Fibroblast of lung (primary cell): ENCODE measurements at places on chromosomes 4 and X. TPM values are rescaled to one million over a fixed set of nuclear protein-coding genes. Genes with fewer than 3 reads are reported as not detected.

GRCh38 chr4:136392576-136392975 is 1139.7 kb downstream of the PCDH18 start:
- H3K27me3 ChIP-seq: no peaks in the 10 kb centered on the region
- H3K36me3 ChIP-seq: no peaks in the 10 kb centered on the region
- H3K4me3 ChIP-seq: no peak overlapping the region
- no peak overlapping the region for H3K27ac ChIP-seq
- no peaks in the 10 kb centered on the region for H3K4me1 ChIP-seq

DNA sequence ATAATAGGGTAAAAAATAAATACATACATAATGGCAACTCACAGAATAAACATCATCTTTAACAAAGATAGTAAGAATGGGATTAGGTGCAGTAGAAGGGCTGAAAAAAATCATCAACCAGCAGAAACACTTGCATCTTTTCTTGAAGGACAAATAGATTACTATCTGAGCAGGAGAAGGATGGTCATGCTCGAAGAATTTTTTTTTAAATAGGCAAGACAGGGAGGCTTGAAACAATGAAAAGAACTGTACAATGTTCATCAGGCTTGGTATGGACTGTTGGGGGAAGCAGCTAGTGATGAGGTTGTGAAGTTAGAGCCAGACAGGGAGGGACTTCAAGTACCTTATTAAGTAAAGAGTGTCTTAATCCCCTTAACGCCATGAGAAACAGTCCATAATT is 167.4 kb upstream of the LDB2 start:
- H3K27ac ChIP-seq: peak overlapping the region; percentile 60
- no peak for DNase-seq
- peaks cover 30% of the 10 kb centered on the region for H3K4me1 ChIP-seq
- H3K27me3 ChIP-seq: no peaks in the 10 kb centered on the region
- no peak overlapping the region for H3K4me3 ChIP-seq

GRCh38 chrX:1368385-1368698 is 23.6 kb downstream of the SLC25A6 start:
- H3K27me3 ChIP-seq: no peaks in the 10 kb centered on the region
- H3K4me3 ChIP-seq: no peak overlapping the region
- H3K27ac ChIP-seq: no peak overlapping the region
- H3K36me3 ChIP-seq: no peaks in the 10 kb centered on the region
- no peak for DNase-seq

The CDX4 gene
- polyA plus RNA-seq: not detected in 2 replicates

GRCh38 chrX:109966246-109966645 is 36.7 kb upstream of the TMEM164 start:
- no peak overlapping the region for H3K4me3 ChIP-seq
- H3K36me3 ChIP-seq: no peaks in the 10 kb centered on the region
- no peak overlapping the region for H3K27ac ChIP-seq
- H3K27me3 ChIP-seq: no peaks in the 10 kb centered on the region
- peak; percentile 24 for DNase-seq
- no peaks in the 10 kb centered on the region for H3K4me1 ChIP-seq

DNA sequence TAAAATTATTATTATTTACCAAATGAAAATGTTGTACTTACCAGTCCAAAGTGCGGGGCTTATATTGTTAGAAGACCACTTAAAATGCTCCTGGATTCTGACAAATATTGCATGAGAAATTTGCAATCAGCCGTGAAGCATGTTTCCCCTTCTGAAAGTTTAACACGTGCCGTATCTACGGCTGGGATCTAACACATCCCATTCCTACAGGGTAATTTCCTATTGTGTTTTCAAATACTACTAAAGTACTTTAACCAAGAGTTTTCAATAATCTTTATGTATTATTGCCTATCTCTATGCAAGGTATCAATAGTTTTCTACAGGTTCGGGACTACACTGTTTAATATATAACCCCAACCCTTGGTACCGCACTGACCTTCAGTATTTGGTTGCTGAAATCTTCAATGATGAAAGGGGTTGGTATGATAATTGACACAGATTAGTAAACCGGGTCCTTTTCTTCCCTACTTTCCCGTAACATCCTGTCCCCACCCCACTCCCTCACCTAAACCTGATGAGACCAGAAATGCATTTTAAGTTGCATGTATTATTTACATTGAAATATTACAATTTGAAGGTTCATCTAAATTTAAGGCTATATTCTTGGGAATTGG is 795 bp upstream of the BRWD3 start:
- H3K4me1 ChIP-seq: no peaks in the 10 kb centered on the region
- no peaks in the 10 kb centered on the region for H3K36me3 ChIP-seq
- peak overlapping the region; percentile 57 for H3K4me3 ChIP-seq
- peak; percentile 8 for DNase-seq
- peak overlapping the region; percentile 48 for H3K27ac ChIP-seq
- H3K27me3 ChIP-seq: no peaks in the 10 kb centered on the region

- no peak overlapping the region for H3K4me3 ChIP-seq
- H3K36me3 ChIP-seq: no peaks in the 10 kb centered on the region
- H3K27me3 ChIP-seq: no peaks in the 10 kb centered on the region
- no peak overlapping the region for H3K27ac ChIP-seq
- no peak for DNase-seq
These were observed 4.7 kb downstream of the BLTP1 start for GRCh38 chr4:122156819-122157218.

DNA sequence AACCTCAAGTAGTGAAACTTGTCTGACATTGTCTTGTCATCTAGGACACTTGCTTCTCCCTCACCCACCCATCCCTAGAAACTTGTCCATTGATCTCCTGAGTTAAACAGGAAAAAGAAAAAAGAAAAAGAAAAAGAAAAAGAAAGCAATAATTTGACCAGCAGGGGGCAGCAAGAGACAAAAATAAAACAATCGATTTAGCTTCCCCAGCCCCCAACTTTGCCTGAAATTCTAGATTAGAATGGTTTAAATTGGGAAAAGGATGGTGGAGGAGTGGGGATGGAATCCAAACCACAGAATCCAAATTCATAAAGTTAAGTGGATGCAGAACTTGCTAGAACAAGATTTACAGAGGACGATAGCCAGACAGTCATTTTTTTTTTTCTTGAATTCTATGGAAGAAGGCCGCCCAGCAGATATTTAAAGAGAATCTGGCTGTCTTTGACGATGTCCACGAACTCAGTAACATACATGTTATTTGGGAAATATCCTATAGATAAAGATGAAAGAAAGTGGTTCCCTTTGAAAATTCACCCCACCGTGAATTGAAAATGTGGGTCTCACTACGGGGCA is 282.9 kb downstream of the USP46 start:
- DNase-seq: peak; percentile 39
- H3K36me3 ChIP-seq: no peaks in the 10 kb centered on the region
- H3K27me3 ChIP-seq: no peaks in the 10 kb centered on the region
- H3K4me1 ChIP-seq: no peaks in the 10 kb centered on the region
- no peak overlapping the region for H3K4me3 ChIP-seq

DNA sequence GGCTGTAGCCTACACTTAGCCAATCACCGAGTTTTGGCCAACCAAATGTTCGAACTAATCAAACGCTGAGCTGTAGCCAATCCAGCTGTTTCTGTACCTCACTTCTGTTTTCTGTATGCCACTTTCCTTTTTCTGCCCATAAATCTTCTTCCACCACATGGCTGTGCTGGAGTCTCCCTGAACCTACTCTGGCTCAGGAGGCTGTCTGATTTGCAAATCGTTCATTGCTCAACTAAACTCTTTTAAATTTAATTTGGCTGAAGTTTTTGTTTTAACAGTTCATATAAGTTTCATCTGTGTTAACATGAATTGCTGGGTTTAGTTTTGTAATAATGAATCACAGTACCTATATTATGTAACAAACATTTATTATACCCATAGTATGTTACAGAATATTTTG is 160.7 kb upstream of the PCDH7 start:
- no peak overlapping the region for H3K4me3 ChIP-seq
- H3K36me3 ChIP-seq: no peaks in the 10 kb centered on the region

DNA sequence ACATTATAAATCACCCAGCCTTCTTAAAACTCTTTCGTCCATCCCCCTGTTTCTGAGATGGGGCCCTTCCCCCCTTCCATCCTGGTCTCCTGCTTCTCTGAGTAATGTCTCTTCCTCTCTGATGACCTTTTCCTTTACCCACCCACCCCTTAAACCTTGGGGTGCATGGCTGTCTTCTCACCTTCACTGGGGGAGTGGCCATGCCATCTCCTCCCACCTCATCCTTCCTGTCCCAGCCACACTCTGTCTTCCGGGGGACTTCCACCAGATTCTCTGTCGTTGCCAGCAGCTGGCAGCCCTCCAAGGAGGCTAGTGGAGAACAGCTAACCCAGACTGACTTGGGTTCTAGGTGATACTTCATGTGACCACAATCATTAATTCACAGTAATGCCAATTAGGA is 83.2 kb upstream of the SCML1 start:
- H3K27ac ChIP-seq: no peak overlapping the region
- no peak for DNase-seq
- H3K36me3 ChIP-seq: no peaks in the 10 kb centered on the region
- no peaks in the 10 kb centered on the region for H3K27me3 ChIP-seq
- H3K4me3 ChIP-seq: no peak overlapping the region

GRCh38 chr4:145326491-145326890 is 146.1 kb upstream of the OTUD4 start:
- H3K36me3 ChIP-seq: no peaks in the 10 kb centered on the region
- DNase-seq: peak; percentile 53
- no peak overlapping the region for H3K4me3 ChIP-seq

The MID1 gene
- polyA plus RNA-seq: 27.3 and 27.7 TPM in 2 replicates

- H3K4me3 ChIP-seq: no peak overlapping the region
- DNase-seq: no peak
- no peaks in the 10 kb centered on the region for H3K36me3 ChIP-seq
These were observed 12.7 kb downstream of the MAD2L1 start for GRCh38 chr4:120053911-120054310.

- H3K27me3 ChIP-seq: no peaks in the 10 kb centered on the region
- peak overlapping the region; percentile 71 for H3K27ac ChIP-seq
- peak overlapping the region; percentile 55 for H3K4me3 ChIP-seq
- H3K36me3 ChIP-seq: no peaks in the 10 kb centered on the region
- DNase-seq: peak; percentile 32
- H3K4me1 ChIP-seq: peaks cover 2% of the 10 kb centered on the region
These were observed 614 bp downstream of the BEX3 start for GRCh38 chrX:103376979-103377324.

The DGKK gene
- polyA plus RNA-seq: not detected in 2 replicates

DNA sequence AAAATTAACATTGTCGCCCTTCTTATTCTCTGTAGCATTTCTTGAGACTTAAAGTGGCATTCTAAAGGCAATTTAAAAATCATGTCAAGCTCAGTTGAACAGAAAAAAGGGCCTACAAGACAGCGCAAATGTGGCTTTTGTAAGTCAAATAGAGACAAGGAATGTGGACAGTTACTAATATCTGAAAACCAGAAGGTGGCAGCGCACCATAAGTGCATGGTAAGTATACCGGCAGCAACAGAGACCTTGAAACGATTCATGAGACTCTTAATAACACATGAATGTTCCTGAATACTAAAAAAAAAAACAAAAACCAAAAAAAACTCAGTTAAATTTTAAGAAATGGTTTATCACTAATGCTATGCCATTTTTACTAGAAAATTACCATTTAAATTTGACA is 82.4 kb upstream of the HPRT1 start:
- H3K36me3 ChIP-seq: no peaks in the 10 kb centered on the region
- H3K4me3 ChIP-seq: no peak overlapping the region
- H3K27ac ChIP-seq: no peak overlapping the region
- no peaks in the 10 kb centered on the region for H3K4me1 ChIP-seq
- no peaks in the 10 kb centered on the region for H3K27me3 ChIP-seq
- DNase-seq: peak; percentile 65

The CPLX1 gene
- 0.03 and 0.09 TPM in 2 replicates for polyA plus RNA-seq

The USP17L22 gene
- polyA plus RNA-seq: not detected in 2 replicates

The TRAM1L1 gene
- polyA plus RNA-seq: 3.3 and 5.2 TPM in 2 replicates

DNA sequence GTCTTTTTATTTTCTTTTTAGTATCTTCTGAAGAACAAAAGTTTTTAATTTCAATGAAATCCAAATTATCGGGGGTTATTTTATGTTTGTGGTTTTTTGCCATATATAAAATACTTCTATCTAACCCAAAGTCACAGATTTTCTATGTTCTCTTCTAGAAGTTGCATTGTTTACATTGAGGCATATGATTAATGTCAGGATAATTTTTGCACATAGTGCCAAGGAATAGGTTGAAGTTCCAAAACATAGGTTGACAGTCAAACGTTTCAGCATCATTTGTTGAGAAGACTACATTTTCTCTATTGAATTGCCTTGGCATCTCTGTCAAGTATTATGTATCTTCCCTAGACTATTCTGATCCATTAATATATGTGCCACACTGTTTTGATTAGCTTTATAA is 64.5 kb downstream of the ANKRD17 start:
- H3K27ac ChIP-seq: no peak overlapping the region
- no peak overlapping the region for H3K4me3 ChIP-seq
- no peaks in the 10 kb centered on the region for H3K36me3 ChIP-seq
- peaks cover 10% of the 10 kb centered on the region for H3K4me1 ChIP-seq
- no peak for DNase-seq

The CT45A3 gene
- polyA plus RNA-seq: not detected in 2 replicates

The SLC26A1 gene
- polyA plus RNA-seq: 0.05 and 0.07 TPM in 2 replicates

DNA sequence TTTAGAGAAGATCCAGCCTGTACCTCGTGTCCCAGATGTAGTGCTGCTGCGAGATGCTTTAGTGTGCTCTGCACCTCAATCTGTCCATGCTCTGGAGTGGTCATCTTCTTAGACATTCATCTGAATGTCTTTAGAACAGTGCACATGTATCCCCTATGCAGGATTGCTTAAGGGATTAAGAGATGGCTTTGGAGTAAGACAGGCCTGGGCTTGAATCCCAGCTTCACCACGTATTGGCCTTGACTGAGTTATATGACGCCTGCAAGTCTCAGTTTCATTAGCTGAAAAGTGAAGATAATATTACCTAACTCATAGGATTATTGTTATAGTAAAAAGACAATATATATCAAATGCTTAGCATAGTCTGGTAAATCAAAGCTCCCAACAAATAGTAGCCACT is 98.3 kb downstream of the NFKB1 start:
- H3K36me3 ChIP-seq: peaks cover 4% of the 10 kb centered on the region
- H3K27ac ChIP-seq: no peak overlapping the region
- no peak overlapping the region for H3K4me3 ChIP-seq
- DNase-seq: no peak

DNA sequence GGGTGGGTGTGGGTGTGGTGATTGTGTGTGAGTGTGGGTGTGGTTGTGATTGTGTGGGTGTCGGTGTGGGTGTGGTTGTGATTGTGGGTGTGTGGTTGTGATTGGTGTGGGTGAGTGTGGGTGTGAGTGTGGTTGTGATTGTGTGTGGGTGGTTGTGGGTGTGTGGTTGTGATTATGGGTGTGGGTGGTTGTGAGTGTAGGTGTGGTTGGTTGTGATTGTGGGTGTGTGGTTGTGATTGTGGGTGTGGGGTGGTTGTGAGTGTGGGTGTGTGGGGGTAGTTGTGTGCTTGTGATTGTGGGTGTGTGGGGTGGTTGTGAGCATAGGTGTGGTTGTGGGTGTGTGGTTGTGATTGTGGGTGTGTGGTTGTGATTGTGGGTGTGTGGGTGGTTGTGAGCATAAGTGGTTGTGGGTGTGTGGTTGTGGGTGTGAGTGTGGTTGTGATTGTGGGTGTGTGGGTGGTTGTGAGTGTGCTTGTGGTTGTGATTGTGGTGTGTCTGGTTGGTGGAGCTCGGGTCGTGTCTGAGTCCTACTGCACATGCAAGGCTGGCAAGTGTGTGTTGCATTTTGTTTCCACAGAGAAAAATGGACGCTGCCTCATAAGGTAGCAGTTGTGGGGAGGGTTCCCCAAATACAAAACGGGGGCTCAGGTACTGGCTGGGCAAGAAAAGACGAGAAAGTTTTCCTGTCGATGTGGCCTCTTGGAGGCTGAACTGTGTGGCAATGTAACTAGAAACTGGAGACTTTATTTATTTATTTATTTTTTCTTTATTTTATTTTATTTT is 116.7 kb downstream of the UBE2K start:
- peak; percentile 46 for DNase-seq
- no peaks in the 10 kb centered on the region for H3K27me3 ChIP-seq
- H3K4me3 ChIP-seq: no peak overlapping the region
- no peaks in the 10 kb centered on the region for H3K4me1 ChIP-seq
- H3K36me3 ChIP-seq: no peaks in the 10 kb centered on the region
- no peak overlapping the region for H3K27ac ChIP-seq

The FAM3A gene
- 16.5 and 17.3 TPM in 2 replicates for polyA plus RNA-seq
